ENCODE measurements at places on chromosomes 5 and 9.

- no peak for DNase-seq
Observed at GRCh38 chr5:34574936-34575467, 81.1 kb upstream of the RAI14 start.

DNA sequence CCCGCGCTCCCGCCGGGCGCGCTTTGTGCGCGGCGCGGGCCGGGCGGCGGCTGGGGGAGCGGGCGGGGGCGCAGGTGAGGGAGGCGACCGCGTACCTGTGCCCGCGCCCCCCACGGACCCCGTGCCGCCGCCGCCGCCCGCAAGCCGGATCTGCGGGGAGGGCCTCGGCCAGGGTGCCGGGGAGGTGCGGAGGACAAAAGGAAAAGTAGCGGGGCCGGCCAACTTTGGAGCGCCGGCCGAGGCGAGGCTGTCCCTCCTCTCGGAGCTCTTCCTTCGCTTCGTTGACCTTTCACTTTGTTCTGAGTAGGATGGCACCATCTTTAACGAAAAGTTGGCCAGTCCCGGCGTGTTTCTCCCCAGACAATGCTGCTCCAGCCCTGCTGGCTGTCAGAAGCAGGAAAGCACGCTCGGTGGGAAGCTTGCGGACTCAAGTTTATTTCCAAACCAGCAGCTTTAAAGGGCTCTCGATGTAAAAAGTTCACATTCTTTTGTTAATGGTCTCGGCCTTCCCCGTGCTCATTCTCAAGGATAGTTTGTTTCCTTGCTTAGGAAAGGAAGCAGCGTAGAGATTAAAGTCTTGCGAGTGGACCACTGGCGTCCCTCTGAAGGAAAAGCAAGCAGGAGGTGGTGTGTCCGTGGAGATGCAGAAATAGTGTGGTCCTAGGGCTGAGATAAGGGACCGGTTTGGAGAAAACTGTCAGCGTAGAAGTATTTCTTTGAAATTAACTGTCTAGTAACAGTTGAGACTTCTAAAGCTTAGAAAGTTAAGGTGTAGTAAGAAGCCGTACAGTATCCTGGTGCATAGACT lies 639 bp downstream of the EHMT1 start:
- peak; percentile 21 for DNase-seq

GRCh38 chr9:86454701-86455615 lies 100.7 kb upstream of the TUT7 start:
- DNase-seq: no peak

DNA sequence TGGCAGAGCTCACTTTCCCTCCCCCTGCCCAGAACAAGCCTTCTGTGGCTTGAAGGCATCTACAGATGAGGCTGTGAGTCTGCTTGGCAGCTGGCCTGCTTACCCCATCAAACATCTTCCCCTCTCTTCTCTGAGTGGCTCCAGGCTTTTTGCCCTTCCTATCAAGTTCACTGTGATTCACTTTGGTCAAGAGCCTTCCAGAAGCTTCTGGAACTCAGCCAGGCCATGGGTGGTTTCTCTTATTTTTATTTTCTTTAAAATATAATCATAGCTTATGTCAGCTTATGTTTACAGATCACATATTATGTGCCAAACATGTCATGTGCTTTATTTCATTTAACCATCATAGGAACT lies 267.0 kb downstream of the SEC61B start:
- no peak for DNase-seq

GRCh38 chr9:88378317-88378716 lies 9.9 kb upstream of the SPIN1 start:
- no peak for DNase-seq

GRCh38 chr9:91943478-91944470 lies 6.3 kb downstream of the ROR2 start:
- DNase-seq: no peak

- DNase-seq: no peak
Observed at GRCh38 chr9:81868145-81868544, 60.1 kb upstream of the SPATA31D4 start.

DNA sequence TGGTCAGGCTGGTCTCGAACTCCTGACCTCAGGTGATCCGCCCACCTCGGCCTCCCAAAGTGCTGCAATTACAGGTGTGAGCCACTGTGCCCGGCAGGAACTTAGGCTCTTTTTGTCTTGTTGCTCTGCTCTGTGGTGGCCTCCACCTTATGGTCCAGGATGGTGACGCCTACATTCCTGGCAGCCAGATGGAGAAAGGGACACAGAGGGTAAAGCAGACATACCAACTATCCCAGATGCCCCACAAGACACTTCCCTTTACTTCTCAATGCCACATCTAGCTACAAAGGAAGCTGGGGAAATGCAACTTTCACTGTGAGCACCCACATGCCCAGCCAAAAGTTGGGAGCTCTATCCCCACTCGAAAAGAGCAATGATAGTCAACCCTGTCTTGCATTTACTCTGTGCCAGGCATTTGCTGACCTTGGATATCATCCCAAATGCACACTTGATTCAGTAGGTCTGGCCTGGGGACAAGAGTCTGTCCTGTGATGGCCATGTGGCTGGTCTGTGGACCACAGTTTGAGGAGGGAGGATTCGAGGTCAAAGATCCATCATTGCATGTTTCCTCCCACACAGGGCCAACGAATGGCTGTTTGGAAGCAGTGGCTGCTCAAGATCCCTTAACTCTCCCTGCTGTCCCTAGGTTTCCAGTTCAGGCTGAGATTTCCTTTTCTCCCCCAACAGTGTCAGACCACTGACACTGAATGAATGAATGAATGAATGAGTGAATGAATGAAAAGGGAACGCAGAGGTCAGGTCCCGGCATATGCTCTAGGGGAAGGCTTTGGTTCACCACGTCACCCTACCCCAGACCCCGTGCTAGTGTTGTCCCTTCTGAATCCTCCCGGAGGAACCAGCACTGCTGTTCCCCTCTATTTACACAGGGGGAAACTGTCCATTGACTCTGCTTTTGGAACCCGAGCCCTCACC lies 1.4 kb upstream of the ERGIC1 start:
- DNase-seq: no peak

GRCh38 chr9:135880438-135880837 lies 26.9 kb downstream of the CAMSAP1 start:
- DNase-seq: no peak

GRCh38 chr9:2560180-2560579 lies 61.4 kb upstream of the VLDLR start:
- no peak for DNase-seq

DNA sequence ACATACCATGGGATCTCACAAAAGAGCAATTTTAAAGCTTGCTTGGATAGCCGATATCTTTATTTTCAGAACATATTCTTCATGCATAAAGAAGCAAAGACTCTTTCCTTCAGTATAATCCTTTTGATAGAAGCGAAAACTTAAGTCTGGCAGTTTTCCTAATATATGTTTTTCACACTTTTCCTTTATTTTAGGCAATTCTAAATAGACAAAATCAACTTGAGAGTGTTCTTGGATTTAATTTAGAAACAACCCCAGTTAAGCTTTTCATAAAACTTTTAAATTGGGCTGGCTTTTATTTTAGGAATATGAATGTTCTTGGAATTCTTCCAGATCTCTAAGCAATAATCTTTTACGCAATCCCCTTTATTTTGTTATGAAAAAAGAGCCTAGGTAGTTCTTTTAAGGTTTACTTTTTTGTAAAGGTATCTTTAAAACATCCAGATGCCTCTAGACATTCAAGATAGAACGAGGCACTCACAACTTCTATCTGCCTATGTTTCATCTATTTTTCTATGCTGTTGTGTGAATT lies 51.5 kb upstream of the HSPB3 start:
- no peak for DNase-seq

GRCh38 chr5:159362220-159362619 lies 31.9 kb upstream of the IL12B start:
- DNase-seq: no peak

DNA sequence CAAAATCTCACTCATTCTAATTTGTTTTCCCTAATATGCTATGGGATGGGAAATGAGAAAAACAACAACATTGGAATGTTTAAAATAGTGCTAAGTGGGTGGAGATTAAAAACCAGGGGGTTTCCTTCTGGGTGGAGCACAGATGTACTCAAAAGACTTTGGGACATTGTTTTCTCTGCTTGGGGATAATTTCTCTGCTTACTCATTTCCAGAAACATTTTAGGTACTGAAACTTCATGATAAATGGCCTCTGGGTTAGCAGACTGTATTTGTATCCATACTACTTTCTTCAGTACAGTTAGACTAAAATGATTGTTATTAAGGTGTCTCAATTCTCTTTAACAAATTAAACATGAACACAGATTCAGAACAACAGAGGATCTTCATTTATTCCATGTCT lies 17.4 kb downstream of the ELOVL7 start:
- no peak for DNase-seq

GRCh38 chr5:54671111-54671531 lies 153.6 kb downstream of the SNX18 start:
- no peak for DNase-seq

DNA sequence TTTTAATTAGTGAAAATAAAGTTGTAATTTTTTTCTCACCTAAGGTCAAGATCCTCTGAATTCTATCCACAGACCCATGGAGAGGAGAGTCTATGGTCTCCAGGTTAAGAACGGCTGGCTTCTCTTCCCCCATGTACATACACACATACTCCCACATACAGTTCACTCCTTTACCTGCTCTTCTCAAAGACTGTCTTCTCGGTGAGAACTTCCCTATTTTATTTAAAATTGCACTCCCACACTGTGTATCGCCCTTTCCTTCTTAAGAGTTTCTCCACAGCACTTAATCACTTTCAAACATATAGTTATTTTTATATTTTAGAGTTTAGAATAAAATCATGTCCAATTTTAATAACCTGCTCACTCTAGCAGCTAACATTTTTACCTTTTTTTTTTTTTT lies 3.6 kb upstream of the JADE2 start:
- DNase-seq: no peak

DNA sequence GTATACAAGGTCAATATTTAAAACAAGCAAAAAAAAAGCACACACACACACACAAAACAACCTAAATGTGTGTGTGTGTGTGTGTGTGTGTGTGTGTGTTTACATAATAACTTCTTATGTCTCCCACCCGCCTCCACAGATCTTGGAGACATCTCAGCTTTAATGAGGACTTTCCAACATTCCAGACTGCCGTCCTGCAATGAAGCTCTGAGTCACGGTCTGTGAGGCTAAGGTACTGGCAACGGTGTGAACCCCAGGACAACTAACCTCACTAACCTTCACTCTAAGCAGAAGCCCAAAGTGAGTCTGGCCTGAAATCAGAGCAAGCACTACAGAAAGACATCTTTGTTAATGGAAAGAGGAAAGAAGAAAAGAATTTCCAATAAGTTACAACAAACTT lies 22.3 kb downstream of the ZNF474 start:
- DNase-seq: no peak

DNA sequence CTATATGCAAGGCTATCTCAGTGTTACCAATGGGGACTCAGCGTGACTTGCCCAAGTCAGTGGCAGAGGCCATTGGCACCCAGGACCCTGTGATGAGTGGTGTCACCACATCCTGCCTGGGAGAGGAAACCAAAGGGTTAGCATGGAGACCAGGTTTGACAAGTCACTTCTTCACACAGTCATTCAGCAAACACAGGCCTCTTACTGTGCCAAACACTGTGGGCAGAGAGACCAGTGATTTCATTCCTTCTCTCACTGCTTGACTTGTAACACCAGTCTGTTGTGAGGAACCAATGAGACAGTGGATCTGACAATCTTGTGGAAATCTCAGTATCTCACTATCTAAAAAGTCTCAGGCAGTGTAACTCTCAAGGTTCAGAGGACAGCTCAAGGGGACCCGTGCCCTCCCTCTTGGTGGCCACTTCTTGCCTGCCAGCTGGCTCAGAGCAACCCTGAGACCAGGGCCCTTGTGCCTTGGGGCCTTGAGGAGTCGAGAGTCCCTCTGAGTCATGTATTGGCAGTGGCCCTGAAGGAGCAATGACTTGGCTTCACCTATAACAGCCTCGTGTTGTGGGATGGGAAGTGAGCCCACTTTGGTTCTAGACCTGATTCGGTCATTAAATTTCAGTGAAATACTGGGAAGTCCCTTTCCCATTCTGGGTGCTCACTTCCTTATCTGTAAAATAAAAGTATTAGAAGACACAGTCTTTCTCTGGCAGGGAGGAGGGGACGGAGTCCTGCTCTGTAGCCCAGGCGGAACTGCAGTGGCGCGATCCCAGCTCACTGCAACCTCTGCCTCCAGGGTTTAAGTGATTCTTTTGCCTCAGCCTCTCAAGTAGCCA lies 1.6 kb downstream of the FABP6 start:
- no peak for DNase-seq

- DNase-seq: no peak
Observed at GRCh38 chr9:92603100-92603499, 66.8 kb downstream of the IPPK start.

GRCh38 chr9:133384736-133385321 lies 8.7 kb downstream of the STKLD1 start:
- DNase-seq: no peak
